Stimulated activated CD8-positive, alpha-beta memory T cell treated with anti-CD3 and anti-CD28 coated beads, Interleukin-4, amount 100 ng/mL, for 48 hours (primary cell): ENCODE measurements at places on chromosomes 2 and 18.

DNA sequence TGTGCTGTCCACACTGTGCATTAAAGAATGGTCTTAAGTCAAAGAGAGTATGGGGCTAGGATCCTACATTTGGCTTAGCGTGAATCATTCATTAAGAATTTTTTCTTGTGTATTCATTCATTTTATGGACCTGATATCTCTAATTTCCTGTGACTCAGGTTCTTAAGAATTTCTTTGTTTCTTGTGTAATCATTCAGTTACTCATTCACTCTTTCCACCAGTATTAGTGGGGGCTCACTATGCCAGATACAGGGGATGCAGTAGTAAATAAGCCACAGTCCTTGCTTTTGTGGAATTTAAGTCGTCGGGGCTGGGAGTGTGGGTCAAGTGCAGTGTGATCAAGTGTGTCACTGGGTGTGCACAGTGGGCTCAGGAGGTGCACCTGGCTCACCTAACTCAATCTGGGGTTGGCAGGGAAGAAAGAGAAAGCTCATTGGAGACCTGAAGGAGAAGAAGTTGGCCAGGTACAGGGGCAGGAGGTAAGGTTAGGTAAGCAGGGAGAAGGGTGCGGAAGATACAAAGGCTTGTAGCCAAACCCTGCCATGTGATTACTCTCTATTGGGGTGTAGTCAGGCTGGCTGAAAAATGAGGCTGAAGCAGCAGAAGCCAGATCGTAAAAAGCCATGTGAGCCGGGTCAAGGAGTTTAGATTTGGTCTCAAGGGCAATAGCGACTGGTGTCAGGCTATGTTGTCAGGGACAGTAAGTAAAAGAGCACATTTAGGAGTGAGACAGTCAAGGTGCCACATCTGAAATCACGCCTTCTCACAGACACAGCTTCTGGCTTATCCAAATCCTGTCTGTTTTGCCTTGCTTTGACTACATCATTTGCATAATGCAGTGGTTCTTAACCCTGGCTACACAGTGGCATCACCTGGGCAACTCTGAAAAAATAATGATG is 67.2 kb downstream of the KCTD1 start:
- no peak for DNase-seq

DNA sequence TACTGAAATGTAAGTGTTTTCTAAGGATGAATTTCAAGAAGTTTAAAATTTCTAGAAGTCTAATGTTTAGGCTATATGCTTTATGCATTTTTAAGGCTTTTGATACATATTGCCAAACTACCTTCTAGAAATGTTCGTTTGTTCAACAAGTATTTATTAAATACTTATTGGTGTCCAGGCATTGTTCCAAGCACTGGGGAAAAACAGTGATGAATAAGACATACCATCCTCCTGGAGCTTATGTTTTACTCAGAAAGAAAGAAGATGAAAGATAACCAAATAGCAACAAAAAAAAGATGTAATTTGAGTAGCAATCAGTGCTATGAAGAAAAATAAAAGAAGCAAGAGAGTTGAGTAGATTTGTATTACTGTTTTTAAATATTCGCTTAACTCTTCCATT is 692.9 kb downstream of the SLC4A3 start:
- no peak for DNase-seq

GRCh38 chr2:144071461-144071860 is 448.5 kb downstream of the ZEB2 start:
- no peak for DNase-seq

GRCh38 chr2:60553495-60554073 is at the start of gene BCL11A:
Gene BCL11A (minus strand): TSS chr2:60553654. CDS start chr2:60553270, 384 bp downstream.
- DNase-seq, result no peak

- no peak for DNase-seq
Measured at GRCh38 chr18:67766930-67767329, 250.4 kb upstream of the DSEL start.

DNA sequence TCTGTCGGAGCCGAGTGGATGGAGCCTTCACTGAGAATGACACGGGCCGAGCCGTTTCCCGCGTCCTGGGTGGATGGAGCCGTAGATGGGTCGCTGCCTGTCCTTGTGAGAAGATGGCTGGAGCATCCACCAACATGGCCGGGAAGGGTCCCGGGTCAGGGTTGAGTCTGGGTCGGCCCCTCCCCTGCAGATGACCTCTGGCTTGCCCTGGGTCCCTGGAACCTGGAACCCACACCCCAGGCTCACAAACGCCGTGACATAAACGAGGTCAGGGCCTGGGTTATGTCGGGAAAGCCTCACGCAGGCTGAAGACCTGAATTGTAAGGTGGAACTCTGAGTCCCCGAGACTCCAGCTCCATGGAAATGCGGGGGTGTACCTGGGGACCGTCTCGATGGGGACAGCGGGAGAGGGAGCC is 94.9 kb downstream of the NFATC1 start:
- DNase-seq, result no peak

- no peak for DNase-seq
Measured at GRCh38 chr2:75424936-75425619, 135.7 kb downstream of the EVA1A start.

DNA sequence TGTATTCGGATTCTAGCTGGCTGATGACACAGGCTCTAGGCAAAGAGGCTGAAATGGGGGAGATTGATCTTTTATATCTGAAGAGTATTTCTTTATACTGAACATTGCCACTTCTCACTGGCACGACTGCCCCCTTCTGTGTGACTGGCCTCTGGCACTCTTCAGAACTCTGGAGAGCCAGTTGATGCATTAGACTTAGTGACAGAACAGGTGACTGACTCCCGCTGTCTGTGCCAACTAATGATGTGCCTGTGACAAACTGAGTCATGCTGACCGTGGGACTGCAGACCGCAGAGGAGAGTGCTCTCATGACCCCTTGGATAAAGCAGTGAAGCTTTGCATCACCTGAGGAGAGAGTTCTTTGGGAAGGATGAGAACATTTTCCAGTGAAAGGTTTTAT is 14.4 kb downstream of the MGAT5 start:
- DNase-seq, result no peak

DNA sequence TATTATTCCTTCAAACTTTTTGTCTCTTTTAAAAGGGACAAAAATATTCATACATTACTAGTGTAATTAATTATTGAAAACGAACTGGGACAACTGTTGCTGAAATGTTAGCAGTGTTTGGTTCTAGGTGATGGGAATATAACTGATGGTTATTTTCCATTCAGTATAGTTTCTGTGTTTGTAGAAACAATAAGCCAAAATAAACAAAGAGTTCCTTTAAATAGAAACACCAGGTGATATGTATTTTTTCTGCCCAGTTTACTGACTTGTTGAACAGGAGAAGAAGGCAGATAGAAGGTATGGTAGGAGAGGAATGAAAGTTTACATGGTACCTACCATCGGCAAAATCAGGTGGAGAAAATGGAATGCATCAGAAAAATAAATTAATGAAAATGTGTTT is 74.2 kb downstream of the LYPD6B start:
- DNase-seq, result no peak

DNA sequence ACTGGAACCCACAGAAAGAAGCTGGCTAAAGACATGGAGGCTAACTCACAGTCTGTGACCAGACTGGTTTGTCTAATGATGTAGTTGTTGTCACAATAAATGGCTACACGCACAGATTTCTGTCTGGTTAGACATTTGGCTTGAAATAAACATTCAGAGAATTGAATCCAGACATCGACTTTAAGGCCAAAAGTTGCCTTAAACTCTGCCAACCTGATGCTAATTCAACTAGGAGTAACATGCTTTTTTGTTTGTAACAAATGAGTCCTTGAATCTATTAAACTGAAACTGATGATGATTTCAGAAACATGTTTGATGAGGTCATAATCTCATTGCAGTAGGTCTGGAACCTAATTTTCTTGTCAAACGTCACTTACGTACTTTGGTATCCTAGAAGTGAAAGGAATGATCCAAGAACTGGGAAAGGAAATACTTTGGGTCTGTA is 123.8 kb downstream of the ERBB4 start:
- no peak for DNase-seq

GRCh38 chr2:69601179-69601612 is 42.3 kb downstream of the AAK1 start:
- peak; percentile 20 for DNase-seq

DNA sequence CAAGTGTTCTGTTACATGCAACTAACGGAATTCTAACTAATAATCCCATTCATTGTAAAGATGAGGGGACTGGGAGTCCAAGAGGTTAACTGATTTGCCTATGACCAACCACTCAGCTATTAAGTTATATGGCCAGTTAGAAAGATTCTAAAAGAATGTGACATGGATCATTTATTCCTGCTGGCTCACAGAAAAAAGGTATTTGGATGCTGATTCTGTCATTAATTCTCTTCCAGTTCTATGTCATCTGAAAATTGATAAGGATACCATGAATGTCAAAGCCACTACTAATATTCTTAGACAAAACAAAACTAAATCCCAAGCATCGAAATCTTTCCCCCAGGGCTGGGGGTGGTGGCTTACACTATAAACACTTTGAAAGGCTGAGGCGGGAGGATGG is 41.2 kb upstream of the GORASP2 start:
- no peak for DNase-seq

- DNase-seq, result no peak
Measured at GRCh38 chr2:168478206-168478605, 22.1 kb downstream of the CERS6 start.

GRCh38 chr2:28653892-28654662 is 97.6 kb upstream of the PPP1CB start:
- no peak for DNase-seq

DNA sequence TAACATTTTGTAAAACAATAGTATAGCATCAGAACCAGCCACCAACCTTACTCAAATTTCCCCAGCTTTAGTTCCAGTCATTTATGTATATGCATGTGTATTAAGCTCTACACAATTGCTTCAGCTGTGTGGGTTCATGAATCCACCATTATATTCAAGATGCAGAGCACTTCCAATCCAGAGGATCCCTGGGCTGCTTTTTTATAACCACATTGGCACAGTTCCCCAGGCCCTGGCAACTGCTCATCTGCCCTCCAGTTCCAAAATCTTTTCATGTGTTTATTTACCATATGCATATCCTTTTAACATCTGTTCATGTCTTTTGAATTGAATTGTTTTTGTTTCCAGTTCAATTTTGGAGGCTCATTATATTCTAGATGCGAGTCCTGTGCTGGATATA is 482.9 kb upstream of the HS6ST1 start:
- no peak for DNase-seq

- DNase-seq, result no peak
Measured at GRCh38 chr2:100140582-100140981, 1.8 kb downstream of the AFF3 start.

DNA sequence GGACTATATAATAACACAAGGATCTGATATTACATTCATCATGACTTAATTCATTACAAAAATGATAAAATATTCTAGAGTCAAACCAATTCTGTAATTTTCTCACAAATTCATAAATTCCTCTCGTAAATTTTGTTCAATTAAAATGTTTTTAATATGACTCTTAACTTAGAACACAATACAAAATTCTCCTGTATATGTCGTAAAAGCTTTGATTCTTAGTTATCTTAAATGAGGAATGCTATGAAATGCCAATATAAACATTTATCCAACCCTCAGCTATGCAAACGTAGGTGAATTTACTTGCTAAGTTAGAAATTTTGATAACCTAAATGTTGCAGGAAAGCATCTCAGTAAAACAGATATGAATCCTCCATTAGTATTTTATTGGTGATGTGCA is 28.9 kb downstream of the ARHGAP15 start:
- no peak for DNase-seq

DNA sequence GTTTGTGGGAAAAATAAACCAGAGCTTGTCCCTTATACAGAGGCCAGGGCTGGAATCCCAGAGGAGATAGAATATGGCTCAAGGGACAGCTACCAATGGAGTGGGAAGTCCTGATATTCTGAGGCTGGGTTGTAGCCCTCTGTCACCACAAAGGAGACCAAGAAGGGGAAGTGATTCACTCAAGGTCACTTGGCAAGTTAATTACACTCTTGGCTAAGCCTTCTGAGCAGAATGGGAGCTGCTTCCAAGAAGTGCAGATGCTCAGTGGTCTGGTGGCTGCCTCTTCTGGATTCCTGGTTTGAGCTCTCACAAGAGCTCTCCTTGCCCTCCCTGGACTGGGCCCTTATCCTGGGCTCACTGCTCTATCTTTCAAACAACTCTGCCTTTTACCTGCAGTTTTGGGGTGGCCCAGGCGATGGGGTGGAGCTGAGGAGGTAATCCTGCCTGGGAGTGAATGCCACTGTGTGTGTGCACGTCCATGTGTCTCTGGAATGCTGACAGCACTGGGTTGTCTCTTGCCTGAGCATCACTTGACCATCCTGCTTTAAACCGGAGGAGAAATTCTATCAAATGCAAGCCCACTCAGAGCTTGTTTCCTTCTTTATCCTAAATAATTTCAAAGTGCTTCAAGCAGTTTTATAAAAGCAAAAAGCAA is 168.2 kb downstream of the KCNS3 start:
- no peak for DNase-seq

DNA sequence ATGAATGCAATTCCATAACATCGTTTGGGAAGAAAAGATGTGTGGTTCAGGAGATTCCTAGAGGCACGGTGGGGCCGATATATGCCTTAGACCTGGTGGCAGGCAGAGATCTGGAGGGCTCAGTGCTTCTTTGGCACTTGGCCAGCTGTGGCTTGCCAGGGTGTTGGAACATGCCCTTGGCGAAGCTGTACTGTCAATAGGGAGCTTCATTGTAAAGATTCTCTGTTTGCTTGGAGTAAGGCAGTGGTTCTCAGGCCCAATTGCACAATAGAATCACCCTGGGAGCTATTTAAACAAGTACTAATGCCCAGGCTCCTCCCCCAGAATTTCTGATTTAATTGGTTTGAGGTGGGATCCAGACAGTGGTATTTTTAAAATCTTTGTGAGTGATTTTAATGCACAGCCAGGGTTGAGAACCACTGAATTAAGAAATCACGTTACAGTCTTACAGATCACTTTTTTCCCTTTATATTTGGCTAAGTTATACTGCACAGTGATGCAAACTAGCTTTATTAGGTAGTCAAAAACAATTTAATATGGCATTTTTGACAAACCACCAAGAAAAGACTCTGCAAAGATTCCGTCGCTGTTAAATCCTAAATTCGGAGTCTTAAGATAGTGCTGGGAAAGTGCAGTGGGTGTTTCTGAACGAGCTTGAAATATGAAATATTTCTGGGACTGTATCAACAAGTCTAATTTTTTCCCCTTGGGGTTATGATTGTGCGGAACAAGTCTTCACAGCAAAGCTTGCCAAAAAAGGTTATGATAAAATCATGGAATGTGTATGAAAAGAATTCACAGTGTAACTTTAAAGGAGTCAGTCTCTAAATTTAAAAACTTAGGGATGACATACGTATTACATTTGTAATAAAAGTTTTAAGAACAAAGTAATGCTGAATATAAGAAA is 78.0 kb downstream of the CRIM1 start:
- no peak for DNase-seq

- DNase-seq, result no peak
Measured at GRCh38 chr2:58666323-58666970, 425.3 kb upstream of the FANCL start.

GRCh38 chr2:137747509-137747908 is 216.8 kb upstream of the HNMT start:
- no peak for DNase-seq

- no peak for DNase-seq
Measured at GRCh38 chr2:210660-211059, 53.2 kb downstream of the SH3YL1 start.

- no peak for DNase-seq
Measured at GRCh38 chr18:68666381-68666780, 48.5 kb downstream of the TMX3 start.
